AG08396 (cell line): ENCODE measurements at places on chromosomes 1 and 21.

GRCh38 chr21:16310176-16310575, 580.4 kb downstream of the USP25 start:
- DNase-seq = no peak

- no peak for DNase-seq
Measured at GRCh38 chr1:31183126-31183525, 56.6 kb downstream of the NKAIN1 start.

DNA sequence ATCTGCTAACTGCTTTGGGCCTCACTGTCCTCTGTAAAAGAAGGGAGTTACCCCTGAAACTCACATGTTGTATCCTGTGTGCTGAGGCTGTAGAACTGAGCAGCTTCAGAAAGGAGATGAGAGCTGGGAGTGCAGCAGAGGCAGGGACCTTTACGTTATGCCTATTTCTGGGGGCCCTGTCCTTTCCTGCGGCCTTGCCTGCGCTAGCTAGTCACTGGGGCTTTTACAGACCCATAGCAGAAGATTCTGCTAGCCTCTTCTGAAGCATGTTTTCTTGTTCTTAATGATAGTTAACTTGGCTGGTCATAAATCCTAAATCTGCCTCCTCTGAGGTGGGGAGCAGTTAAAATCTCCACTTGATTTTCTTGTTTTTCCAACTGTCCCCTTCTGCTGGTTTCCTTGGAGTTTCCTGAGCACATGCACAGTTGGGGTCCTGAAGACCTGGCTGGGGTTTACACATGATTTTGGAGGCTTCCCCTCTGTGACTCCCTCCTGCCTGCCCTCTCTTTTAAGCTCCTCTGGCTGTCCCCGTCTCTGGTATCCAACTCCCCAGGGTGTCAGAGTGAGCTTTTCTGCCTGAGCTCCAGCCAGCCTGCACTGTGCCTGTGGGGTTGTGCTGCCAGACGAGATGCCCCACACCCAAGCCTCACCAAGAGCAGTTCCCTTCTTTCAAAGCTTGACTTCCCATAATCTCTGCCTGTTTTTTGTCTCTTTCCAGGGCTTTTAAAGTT, 76.6 kb downstream of the NOS1AP start:
- DNase-seq = no peak

GRCh38 chr1:54289712-54290233, 89.8 kb downstream of the MRPL37 start:
- DNase-seq = no peak

DNA sequence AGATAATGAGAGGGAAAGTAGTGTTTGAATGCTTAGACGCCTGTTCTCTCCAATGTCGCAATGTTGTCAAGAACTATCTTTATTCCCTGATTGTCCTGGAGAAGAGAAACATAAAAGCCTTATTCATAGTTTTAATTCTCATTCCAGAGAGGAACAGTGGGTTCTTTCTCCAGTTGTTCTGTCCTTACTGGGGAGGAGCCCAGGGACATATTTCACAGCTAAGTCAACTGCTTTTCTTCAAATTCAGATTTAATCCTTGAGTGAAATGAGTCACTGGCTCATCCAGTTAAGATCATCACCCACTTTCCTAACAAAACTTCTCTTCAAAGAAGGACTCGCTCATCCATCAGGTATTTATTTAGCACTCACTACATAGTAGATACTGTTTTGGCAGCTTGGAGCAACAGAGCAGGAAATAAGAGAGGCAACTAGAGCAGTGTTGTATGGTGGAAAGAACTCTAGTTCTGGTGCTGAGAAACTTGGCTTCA, 365.7 kb upstream of the USP24 start:
- DNase-seq = peak; percentile 46

DNA sequence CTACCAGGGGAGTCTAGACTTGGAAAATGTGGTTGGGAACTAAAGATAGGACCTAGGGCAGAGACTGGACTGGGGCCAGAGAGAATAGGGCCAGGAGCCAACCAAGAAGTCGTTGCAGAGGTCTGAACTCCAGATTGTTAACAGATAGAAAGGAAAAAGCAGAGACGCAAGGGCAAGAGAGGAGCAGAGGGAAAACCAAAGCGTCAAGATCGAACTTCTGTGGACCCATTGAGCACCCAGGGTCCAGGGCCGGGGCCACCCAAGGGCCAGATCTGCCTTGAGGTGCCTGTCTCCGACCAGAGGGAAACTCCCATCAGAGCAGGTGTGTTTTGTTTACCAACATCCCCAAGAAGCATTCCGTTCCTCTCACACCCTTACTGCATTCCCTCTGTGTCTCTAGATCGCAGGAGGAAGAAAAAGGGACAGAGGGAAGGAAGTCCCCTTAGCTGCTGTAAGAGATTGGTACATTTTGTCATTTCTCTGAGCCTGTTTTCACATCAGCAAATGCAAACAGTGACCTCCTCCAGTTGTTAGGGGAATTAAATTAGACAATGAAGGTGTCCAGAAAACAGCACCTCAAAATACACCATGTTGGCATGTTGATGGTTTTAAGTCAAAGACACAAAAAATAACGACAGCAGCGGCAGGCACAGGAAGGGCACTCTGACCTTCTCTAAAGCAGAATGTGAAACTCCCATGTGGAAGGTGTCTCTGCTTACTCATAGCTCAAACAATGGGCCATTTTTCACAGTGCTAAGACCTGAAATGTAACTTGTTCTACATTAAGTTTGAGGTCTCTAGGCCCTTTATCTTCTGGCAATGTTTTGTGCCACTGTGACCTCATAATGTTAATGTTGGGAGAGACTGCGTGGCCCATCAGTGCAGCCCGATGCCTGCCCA, 105.8 kb upstream of the RAB4A start:
- no peak for DNase-seq

- no peak for DNase-seq
Measured at GRCh38 chr1:226646870-226647449, 92.1 kb downstream of the ITPKB start.

DNA sequence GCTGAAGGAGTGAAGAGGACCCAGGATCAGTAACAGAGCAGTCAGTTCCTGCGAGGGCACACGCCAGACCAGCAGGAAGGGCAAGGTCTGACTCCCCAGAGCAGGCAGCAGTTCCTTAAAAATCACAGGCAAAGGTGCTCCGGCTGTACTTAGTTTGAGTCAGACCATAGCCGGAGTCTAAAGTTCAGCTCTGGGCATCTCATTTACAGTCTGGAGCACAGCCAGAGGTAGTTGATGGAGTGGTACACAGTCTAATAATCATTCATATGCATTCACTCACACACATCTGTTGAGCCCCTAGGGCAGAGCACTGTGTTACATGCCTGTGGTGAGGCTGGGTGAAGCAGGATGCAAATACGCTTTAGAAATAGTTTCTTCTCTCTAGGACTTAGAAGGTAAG, 7.3 kb upstream of the AMIGO1 start:
- DNase-seq = no peak

DNA sequence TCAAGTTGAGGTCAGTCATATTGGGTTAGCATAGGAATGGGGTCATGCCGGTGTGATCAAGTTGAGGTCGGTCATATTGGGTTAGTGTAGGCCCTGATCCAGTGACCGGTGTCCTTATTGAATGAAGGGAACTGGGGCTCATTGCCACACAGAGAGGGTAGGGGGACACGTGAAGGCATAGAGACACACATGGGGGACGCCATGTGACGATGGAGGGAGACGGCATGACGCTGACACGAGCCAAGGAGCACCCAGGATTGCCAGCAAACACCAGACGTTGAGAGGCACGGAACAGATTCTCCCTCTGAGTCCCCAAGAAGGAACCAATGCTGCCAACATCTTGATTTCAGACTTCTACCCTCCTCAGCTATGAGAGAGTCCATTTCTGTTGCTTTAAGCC, 136.9 kb upstream of the ZBTB40 start:
- no peak for DNase-seq

DNA sequence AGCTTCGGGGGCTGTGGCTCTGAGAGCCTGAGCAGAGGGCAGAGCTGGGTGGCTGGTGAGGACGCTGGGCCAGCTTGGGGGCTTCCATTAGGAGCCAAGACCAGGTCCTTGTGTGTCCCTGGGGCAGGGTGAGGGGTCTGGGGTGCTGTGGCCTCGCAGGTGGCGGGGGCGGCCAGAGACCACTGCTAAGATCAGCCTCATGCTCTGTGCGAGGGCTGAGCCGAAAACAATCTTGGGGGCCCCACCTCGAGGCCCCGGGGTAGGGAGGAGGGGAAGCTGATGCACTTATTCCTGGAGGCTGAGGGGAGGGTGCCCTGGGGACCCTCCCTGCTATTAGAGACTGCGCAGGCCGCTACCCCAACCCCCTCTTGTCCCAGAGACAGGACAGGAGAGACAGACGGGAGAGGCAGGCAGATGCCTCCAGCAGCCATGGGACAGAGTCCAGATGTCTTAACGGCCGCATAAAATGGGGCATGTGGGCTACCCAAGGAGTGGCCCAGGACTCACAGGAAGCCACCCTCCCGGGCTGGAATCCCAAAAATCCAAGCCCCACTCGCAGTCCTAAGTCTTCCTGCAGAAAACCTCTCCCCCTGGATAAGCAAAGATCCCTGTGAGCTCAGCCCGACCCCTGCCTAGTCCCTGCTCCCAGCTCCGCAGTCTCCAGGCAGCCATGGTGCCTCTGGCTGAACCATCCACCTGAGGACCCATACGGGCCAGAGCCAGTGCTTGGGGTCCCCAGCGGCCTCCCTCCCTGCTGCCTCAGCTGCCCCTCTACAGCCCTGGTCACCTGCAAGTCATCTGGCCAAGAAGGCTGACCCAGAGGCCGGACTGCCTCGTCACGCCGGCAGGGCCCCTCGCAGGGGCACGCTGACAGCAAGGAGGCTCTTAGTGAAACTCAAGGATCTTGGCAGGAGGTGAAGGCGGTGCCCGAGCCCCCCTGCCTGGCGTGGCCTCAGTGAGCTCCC, 43.6 kb upstream of the COL18A1 start:
- DNase-seq = no peak

DNA sequence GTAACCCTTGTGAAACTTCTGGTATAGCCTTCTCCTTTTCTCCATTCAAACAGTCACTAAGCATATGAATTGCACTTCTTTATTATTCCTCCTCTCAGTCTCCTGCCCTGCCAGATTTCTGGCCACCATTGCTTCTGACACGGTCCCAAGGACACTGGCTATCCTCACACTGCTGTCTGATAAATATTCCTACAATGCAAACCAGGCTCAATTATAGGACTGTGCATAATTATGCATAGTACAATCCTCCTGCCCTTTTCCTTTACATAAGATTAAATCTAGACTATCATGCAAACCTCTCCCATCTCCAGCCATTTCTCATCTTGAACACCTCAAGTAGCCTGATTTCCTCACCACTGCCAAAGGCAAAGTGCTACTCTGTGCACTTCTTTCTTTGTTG, 704.3 kb upstream of the ADAMTS5 start:
- DNase-seq = no peak

GRCh38 chr1:96416111-96416595, 305.4 kb upstream of the PTBP2 start:
- peak; percentile 70 for DNase-seq

DNA sequence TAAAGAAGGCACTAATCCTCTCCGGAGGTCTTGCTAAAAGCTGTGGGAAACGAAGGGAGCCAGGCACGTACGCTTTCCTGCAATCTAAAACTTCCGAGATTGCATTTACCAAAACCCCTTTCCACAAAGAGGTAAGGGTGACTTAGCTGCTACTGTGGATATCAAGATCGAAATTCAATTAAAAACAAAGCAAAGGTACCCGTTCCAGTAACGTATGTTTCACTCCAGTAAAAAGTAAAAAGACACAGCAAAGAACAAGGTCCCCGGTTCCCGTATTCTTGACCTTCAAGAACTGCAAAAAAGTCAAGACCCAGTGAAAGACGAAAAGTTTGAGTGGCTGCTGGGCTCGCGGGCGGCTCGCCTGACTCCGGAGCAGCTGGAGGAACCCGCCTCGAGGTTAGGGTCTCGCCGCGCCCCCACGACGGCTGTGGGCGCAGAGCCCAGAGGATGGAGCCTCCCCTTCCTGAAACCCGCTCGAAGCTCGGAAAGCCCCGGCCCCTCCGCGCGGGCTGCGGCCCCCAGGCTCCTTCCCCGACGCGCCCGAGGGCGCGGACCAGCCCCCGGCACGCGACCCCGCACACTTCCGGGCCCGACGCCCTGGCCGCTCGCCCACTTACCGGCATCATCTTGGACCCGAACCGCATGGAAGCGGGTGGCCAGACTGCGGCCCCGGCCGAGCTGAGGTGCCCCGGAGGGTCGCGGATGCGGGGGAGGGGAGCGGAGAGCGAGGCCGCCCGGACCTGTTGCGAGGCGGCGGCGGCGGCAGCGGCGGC, 524 bp downstream of the TP53BP2 start:
- DNase-seq = peak; percentile 54

GRCh38 chr1:163928651-163929050, 606.9 kb downstream of the NUF2 start:
- DNase-seq = no peak

GRCh38 chr1:209513226-209513625, 70.3 kb upstream of the CAMK1G start:
- peak; percentile 45 for DNase-seq

- DNase-seq = no peak
Measured at GRCh38 chr1:31203215-31203614, 36.5 kb downstream of the NKAIN1 start.

DNA sequence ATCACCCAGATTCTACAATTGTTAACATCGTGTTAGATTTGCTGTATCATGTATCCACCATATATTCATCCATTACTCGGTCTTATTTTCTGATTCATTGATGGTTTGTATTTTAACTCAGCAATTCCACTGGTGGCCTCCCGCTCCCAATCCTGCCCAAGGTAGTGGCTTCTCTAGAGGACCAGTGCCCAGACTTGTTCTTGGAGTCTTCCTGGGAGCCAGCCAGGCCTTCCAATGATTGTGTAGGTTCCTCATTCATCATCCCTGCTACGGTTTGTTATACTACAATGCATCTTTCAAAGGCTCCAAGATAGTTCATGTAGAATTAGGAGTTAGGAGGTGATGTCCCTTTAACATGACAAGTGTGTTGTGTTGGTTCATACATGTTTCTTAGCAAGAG, 451.1 kb downstream of the SETD4 start:
- DNase-seq = no peak

GRCh38 chr21:36120304-36120888, 14.5 kb upstream of the CBR3 start:
- no peak for DNase-seq

- DNase-seq = no peak
Measured at GRCh38 chr21:34878501-34878900, 170.6 kb downstream of the RUNX1 start.

- DNase-seq = peak; percentile 92
Measured at GRCh38 chr1:17119076-17119772, at the start of gene PADI2. Gene PADI2 (minus strand): TSS chr1:17119451. CDS start chr1:17119371, 80 bp downstream.

DNA sequence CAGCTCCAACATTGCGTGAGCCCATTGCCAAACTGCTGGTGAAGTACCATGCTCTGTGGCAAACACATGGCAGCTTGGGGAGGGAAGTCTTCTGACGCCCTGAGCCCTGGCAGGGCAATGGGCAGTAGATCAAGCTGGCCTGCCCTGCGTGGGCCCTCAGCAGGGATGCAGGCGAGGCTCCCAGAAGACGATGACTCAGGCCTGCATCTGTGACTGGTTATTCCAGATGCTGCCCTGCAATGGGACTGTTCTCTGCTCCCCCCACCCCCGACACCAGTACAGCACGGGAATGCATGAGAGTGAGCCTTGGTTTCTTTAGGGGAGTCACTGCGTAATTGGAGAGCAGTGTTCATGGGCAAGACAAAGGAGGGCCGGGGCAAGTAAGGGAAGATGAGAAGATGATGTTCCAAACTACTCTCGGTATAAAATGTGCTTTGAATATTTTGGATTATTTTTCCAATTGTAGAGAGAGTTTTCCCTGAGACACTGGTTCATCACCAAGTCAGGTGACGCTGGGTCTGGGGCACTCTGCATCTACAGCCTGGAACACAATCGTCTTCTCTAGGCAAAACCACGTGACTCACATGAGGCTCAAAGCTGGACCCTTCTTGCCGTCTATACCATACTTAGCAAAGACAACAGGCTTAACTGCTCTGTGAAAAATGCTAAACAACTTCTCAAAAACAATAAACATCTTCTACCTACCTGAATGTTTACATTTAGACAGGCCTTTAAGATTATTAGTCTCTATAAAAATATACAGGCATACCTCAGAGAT, 9.0 kb upstream of the C1orf198 start:
- peak; percentile 71 for DNase-seq
